Pons (tissue), 1 donor: ENCODE measurements at places on chromosomes 4 and X.

DNA sequence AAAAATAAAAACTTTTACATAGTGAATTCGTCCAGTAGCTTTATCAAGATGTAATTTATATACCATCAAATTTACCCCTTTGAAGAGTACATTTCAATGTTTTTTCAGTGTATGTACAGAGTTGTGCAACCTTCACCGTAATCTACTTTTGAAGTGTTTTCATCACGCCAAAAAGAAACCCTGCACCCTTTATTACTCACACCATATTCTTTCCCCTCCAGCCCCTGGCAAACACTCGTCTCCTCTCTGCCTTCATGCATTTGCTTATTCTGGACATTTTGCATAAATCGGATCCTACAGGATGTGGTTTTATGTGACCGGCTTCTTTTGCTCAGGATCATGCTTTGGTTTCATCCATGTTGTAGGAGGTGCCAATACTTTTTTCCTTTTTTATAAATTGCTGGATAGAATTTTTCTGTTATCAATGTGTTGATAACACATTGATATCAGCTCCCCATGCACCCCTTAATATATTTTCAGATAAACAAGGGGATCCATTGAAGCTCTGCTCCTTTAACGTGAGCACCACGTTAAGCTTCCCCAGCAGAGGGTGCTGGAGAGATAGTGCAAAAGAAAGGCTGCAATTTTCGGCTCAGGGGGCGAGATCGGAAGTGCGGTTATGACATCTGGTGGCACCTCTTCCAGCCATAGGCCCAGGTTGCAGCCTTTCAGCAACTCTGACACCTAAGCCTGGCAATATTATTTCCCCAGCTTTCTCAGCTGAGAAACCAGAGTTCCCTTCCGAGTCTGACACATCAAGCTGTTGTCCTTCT, 100.1 kb upstream of the VCX3B start:
- DNase-seq: no peak

- DNase-seq: no peak
Measured at GRCh38 chr4:108902769-108903168, 139.9 kb upstream of the ETNPPL start.

GRCh38 chr4:153790500-153790865, 1.6 kb upstream of the SFRP2 start:
- DNase-seq: no peak

DNA sequence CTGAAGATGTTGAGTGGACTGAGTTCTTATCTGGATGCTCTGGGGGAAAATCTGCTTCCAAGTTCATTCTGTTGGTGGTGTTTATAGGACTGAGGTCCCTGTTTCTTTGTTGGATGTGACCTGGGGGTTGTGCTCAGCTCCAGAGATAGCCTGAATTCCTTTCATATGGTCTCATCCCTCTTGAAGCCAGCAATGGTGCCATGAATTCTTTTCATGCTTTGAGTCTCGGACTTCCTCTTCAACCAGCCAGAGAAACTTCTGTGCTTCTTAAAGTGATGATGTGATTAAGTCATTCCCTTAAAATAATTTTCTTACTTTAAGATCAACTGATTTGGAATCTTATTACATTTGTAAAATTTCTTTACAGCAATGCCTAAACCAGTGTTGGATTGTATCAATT, 233.8 kb upstream of the UGT8 start:
- DNase-seq: no peak

- DNase-seq: no peak
Measured at GRCh38 chr4:140065393-140065792, 88.6 kb downstream of the MAML3 start.

DNA sequence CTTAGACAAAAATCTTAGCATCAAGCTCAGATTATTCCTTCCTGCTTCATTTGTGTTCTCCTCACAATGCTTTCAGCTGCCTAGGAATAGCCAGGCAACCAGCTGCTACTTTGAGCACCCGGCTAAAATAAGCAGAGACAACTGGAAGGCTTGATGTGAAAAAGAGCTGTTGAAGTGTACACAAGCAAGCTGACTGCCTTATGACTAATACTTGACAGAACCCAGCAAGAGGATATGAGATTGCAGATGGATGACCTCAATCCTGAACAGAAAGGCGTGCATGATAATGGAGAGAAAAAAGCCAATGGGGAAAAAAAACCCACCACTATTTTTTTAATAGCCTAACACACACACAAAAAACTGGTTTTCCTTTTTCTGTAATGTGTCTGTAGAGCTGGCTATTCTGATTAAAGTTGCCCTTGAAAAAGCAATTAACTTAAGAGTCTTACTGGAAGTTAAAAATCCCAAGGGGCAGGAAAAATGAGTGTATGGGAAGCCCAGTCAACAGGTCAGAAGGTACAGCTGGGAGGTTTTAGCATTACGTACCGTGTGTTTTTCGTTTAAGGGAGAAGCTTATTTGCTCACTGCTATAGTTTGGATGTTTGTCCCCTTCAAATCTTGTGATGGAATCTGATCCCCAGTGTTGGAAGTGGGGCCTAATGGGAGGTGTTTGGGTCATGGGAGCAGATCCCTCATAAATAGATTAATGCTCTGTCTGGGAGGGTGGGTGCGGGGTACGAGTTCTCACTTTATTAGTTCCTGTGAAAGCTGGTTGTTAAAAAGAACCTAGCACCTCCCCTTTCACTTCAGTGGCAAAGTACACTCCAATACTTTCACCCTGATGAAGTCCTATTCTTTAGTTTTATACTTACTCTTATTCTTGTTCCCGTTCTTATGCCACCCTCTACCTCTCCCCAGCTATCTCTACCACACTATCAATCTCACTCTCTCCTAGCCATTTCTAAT, 37.1 kb upstream of the HERC6 start:
- DNase-seq: peak; percentile 29

- DNase-seq: no peak
Measured at GRCh38 chr4:83779103-83780052, 243.5 kb downstream of the GPAT3 start.

DNA sequence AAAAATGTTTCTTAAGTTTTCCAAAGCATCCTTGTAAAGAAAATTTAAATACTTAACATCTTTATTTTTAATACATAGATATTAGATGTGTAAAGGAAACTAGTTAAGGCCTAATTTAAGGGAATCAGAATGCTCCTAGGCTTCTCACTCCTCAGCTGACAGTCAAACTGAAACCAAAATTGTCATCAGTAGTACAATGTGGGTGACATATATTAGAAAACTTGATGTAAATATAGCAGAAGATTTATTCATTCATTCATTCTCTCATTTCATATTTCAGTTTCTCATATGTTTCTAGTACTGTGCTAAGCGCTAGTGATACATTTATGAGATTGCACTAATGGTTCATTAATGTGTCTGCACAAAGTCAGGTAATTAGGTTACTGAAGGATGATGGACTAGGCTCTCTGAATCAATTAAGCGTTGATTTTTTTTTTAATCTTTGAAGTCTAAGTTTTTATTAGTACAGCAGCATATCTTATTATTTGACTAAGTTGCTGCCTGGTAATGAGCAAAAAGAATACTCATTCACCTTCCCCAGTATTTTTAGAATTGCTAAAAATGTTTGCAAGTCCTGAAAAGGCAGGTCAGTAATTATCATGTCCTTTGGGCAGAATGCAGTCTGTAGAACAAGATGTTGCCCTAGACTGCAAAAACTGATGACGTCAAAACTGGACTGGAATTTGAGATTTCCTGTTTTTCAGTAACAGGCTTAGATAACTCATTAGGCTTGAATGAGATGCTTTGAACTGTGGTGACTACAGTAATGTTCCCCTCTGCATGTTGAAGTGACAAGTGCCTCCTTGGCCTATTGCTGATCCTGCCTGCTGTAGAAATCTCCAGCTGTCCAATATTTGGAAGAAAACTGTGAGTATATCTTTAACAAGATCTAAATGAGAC, 128.7 kb downstream of the ARHGAP24 start:
- DNase-seq: peak; percentile 25

GRCh38 chrX:41802958-41803357, 79.0 kb downstream of the GPR82 start:
- DNase-seq: no peak

- no peak for DNase-seq
Measured at GRCh38 chrX:72712094-72712755, 1.9 kb downstream of the PHKA1 start.

GRCh38 chr4:1793496-1793840, 375 bp downstream of the FGFR3 start:
- DNase-seq: no peak

DNA sequence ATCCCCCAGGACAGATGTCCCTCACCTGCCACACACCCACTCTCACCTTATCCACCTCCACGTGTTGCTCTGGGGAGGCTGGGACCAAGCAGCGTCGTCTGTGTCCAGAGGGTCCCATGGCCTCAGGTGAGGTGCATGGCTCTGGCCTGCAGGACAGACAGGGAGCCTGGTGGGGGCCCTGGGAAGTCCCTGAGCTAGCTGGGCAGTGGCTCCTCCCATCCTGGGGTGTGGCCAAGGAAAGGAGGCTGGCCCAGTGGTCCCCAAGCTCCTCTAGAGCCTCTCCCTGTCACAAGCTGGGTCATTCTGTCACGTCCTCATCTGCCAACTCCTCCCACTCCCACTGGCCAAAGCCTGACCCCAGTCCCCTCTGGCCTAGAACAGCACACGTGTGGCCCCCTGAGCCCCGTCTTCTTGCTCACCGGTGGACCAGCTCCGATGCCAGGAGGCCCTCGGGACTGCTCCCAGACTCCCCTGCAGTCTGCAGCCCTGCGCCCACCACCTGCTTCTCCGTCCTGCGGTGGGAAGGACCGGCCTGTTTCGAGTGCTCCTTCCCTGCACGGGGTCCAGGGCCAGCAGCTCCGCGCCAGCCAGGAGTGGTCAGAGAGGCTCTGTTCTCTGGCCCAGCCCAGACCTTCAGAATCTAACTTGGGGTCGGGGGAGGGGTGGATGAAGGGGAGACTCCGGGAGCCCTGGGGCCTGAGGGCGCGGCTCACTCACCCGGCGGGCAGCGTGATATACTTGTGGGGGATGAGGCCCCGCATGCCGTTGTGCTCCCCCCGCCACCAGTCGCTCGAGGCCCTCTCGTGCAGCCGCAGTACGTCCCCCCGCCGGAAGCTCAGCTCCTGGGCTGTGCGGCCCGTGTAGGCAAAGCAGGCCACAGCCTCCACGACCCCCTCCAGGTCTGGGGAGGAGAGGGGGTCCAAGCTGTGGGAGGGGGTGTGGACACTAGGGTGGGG, 4.8 kb downstream of the AVPR2 start:
- no peak for DNase-seq

GRCh38 chr4:86961116-86961515, 26.3 kb downstream of the AFF1 start:
- DNase-seq: no peak

- peak; percentile 22 for DNase-seq
Measured at GRCh38 chr4:17717301-17717700, 64.1 kb downstream of the FAM184B start.

DNA sequence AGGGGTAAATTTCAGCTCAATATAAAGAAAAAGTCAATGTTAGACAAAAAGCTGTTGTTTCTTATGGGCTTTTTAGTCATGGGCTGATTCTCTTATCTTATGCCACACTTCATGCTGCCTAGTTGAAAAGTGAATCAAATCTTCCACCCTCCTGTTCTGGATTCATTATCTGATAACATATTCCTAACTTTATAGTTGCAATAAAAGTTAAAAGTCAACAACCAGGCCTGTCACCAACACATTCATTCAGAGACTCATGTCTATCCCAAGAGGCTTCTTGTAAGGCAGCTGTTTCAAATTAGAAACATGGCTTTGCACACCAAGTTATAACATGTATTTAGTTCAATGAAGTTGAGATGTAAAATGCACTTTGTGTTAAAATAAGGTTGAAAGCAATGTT, 243.8 kb downstream of the ADAMTS3 start:
- no peak for DNase-seq

- peak; percentile 28 for DNase-seq
Measured at GRCh38 chr4:104486716-104487504, 7.8 kb downstream of the CXXC4 start.

- DNase-seq: peak; percentile 1
Measured at GRCh38 chrX:151359931-151360871, 36.8 kb upstream of the VMA21 start.

- DNase-seq: no peak
Measured at GRCh38 chr4:124265701-124266100, 446.8 kb downstream of the ANKRD50 start.

DNA sequence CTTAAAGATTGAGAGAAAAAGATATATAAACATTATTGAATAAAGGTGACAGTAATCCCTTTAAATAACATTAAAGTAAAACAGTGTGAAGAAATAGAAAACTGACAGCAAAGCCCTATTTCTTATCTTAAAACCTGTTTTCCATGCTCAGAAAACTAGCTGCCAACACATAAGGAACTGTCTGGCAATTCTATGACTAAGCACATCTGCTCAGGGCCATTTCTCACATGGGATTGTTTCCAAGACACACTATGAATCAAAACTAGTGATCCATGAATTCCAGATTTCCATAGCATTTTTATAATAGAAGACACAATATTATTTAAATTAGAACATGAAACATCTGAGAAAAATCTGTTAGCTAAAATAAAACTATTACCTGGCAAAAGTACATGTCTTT, 113.4 kb downstream of the SCLT1 start:
- peak; percentile 9 for DNase-seq

- peak; percentile 54 for DNase-seq
Measured at GRCh38 chrX:131827935-131828334, 195.2 kb upstream of the STK26 start.
